ENCODE measurements at places on chromosomes 3 and 15. TPM values are rescaled to one million over a fixed set of nuclear protein-coding genes. Genes with fewer than 3 reads are reported as not detected.

SLC15A2 gene
- 63.6 TPM for total RNA-seq

TNIK gene
- 35.3 TPM for total RNA-seq

EFCAB12 gene
- 0.55 TPM for total RNA-seq

ISL2 gene
- total RNA-seq = not detected

TMEM207 gene
- total RNA-seq = not detected

KNSTRN gene
- total RNA-seq = 18.1 TPM

DNA sequence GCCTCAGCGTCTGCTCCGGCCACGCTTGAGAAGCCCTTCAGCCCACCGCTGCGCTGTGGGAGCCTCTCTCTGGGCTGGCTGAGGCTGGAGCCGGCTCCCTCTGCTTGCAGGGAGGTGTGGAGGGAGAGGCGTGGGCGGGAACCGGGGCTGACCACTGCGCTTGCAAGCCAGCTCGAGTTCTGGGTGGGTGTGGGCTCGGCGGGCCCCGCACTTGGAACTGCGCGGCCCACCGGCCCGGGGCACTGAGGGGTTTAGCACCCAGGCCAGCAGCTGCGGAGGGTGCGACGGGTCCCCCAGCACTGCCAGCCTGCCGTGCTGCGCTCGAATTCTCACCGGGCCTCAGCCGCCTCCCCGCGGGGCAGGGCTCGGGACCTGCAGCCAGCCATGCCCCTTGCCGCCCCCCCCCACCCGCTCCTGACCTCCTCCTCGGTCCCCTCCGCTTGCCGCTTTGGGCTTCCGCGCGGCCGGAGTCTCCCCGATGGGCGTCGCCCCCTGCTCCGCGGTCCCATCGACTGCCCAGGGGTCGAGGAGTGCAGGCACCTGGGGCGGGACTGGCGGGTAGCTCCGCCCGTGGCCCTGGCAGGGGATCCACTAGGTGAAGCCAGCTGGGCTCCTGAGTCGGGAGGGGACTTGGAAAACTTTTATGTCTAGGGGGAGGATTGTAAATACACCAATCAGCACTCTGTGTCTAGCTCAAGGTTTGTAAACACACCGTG, 106.7 kb downstream of the RAP2B start:
- no peak for DNase-seq
- H3K27me3 ChIP-seq = no peaks in the 10 kb centered on the region
- no peak overlapping the region for H3K4me3 ChIP-seq
- H3K27ac ChIP-seq = no peak overlapping the region
- H3K36me3 ChIP-seq = no peaks in the 10 kb centered on the region

DNA sequence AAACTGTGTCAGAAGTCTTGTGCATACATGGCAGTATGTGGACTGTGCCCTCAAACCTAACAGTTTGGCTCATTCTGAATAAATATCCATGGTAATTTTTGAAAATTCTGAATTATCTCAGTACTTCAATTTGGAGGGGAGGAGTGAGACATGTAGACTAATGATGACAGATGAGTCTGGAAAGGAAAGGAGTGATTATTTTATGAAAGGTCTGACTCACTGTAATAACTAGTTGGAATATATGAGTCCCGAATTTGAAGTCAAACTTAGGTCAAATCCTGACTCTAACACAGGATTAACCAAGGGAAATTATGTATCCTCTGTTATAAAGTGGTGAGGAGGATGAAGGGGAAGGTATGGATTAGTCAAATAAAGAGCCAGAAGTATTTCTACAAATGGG, 38.6 kb downstream of the SUCNR1 start:
- no peaks in the 10 kb centered on the region for H3K4me1 ChIP-seq
- H3K27ac ChIP-seq = no peak overlapping the region
- H3K27me3 ChIP-seq = no peaks in the 10 kb centered on the region
- H3K36me3 ChIP-seq = no peaks in the 10 kb centered on the region
- DNase-seq = no peak
- H3K4me3 ChIP-seq = no peak overlapping the region

- H3K36me3 ChIP-seq = no peaks in the 10 kb centered on the region
- peak overlapping the region; percentile 28 for H3K4me3 ChIP-seq
- peak; percentile 88 for DNase-seq
- no peaks in the 10 kb centered on the region for H3K27me3 ChIP-seq
- peaks cover 100% of the 10 kb centered on the region for H3K4me1 ChIP-seq
Observed at GRCh38 chr3:129596194-129597086, 10.0 kb downstream of the PLXND1 start.

DNA sequence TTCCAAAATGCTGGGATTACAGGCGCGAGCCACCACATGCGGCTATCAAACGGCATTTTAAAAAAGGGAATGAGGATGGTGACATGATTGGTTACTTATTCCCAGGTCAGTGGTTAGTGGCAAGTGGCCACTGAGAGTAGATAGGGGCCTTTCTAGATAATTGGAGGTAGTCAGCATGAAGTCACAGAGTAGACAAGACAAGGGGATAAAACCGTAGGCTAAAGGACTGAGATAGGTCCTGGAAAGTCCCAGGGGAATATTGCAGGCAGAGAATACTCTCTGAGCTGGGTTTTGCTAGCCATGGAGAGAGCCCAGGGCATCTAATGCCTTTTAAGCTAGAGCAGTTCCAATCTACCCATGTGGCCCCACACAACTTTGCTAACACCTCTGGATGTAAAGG, 52.2 kb downstream of the KCNAB1 start:
- H3K4me3 ChIP-seq = no peak overlapping the region
- H3K27me3 ChIP-seq = no peaks in the 10 kb centered on the region
- H3K27ac ChIP-seq = no peak overlapping the region
- no peak for DNase-seq
- H3K36me3 ChIP-seq = no peaks in the 10 kb centered on the region

DNA sequence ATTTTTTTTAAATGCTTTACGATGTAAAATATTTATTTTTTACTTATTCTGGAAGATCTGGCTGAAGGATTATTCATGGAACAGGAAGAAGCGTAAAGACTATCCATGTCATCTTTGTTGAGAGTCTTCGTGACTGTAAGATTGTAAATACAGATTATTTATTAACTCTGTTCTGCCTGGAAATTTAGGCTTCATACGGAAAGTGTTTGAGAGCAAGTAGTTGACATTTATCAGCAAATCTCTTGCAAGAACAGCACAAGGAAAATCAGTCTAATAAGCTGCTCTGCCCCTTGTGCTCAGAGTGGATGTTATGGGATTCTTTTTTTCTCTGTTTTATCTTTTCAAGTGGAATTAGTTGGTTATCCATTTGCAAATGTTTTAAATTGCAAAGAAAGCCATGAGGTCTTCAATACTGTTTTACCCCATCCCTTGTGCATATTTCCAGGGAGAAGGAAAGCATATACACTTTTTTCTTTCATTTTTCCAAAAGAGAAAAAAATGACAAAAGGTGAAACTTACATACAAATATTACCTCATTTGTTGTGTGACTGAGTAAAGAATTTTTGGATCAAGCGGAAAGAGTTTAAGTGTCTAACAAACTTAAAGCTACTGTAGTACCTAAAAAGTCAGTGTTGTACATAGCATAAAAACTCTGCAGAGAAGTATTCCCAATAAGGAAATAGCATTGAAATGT, 15.6 kb downstream of the THBS1 start:
- no peak for DNase-seq
- H3K36me3 ChIP-seq = peaks cover 51% of the 10 kb centered on the region
- H3K27ac ChIP-seq = no peak overlapping the region
- no peaks in the 10 kb centered on the region for H3K27me3 ChIP-seq

- H3K27ac ChIP-seq = no peak overlapping the region
- no peak for DNase-seq
- peaks cover 15% of the 10 kb centered on the region for H3K4me1 ChIP-seq
- H3K4me3 ChIP-seq = no peak overlapping the region
- no peaks in the 10 kb centered on the region for H3K36me3 ChIP-seq
Observed at GRCh38 chr3:45571969-45572368, 22.6 kb upstream of the LIMD1 start.

- H3K36me3 ChIP-seq = no peaks in the 10 kb centered on the region
- H3K27ac ChIP-seq = no peak overlapping the region
- H3K4me3 ChIP-seq = no peak overlapping the region
- DNase-seq = no peak
Observed at GRCh38 chr3:115401851-115402501, 221.3 kb upstream of the GAP43 start.

DNA sequence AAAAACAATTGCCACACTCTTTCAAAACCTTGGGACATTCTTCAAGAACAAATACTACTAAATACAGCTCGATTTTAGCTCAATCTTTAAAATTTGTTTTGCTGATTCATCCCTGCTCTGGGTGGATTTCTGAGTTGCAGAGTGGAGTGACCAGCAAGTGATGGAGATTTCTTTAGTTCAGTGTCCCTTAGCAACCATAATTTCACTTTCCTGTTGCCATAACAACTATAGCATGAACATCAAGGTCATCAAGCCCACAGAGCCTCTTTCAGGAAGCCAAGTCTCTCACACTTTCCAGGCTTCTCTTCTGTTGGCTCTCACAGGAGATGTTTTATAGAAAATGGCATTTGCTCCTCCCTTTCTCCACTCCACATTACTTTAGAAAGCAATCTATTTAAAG, 597.2 kb upstream of the ADAMTS9 start:
- H3K4me3 ChIP-seq = no peak overlapping the region
- H3K36me3 ChIP-seq = no peaks in the 10 kb centered on the region
- H3K27me3 ChIP-seq = no peaks in the 10 kb centered on the region
- no peak overlapping the region for H3K27ac ChIP-seq
- no peak for DNase-seq
- no peaks in the 10 kb centered on the region for H3K4me1 ChIP-seq
